BJ (cell line): ENCODE measurements at places on chromosomes 1 and 21. TPM values are rescaled to one million over a fixed set of nuclear protein-coding genes. Genes with fewer than 3 reads are reported as not detected.

- no peak for DNase-seq
Observed at GRCh38 chr1:228142155-228142691, 2.1 kb downstream of the GUK1 start.

DNA sequence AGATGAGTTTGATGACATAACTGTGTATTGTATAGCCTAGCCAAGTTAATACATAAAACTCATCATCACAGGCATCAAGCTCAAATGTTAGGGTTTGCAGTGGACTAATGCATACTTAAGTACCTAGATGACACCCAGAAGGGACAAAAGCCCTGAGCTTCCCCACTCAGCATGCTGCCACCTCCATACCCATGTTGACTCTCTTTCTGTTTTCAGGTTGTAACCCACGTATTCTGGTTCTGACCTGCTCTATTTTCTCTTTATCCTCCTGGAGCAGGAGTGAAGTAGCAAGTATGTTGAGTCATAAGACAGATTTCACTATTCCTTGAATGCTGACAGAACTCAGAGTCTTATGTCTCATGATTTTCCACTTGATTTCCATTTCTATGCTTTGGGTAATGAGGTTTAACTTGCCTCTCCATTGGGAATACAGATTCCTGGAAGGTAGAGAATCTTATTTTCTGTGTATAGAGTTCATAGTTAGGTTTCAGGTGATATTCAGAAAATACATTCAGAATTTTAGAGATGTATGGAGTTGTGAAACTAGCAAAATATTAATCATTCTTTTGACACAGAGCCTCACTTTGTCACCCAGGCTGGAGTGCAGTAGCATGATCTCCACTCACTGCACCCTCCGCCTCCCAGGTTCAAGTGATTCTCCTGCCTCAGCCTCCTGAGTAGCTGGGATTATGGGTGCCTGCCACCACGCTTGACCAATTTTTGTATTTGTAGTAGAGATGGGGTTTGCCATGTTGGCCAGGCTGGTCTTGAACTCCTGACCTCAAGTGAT lies 122.5 kb upstream of the KCNJ15 start:
- DNase-seq = no peak

PPIAL4G gene
- not detected in 2 replicates for polyA plus RNA-seq

- DNase-seq = no peak
Observed at GRCh38 chr1:211378844-211379243, 52.2 kb downstream of the TRAF5 start.

DNA sequence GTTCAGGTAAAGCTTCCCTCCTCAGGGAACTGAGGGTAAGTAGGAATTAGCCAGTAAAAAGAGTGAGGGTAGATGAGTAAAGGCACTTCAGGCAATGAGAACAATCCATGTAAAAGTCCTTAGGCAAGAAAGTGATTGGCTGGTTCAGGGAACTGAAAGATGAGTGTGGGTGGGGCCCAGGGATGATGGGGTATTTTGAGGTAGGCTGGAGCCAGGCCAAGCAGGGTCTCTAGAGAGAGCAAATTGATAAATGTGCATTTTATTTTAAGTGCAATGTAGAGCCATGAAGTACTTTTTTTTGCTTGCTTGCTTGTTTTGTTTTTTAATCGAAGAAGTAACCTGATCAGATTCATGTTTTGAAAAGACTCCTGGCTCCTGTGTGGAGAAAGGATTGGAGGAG lies 26.5 kb downstream of the OSBPL9 start:
- no peak for DNase-seq

- no peak for DNase-seq
Observed at GRCh38 chr1:183993132-183993531, 44.4 kb downstream of the COLGALT2 start.

GRCh38 chr1:185759061-185759460 lies 24.9 kb downstream of the HMCN1 start:
- DNase-seq = no peak

LCE1D gene
- not detected in 2 replicates for polyA plus RNA-seq

DNA sequence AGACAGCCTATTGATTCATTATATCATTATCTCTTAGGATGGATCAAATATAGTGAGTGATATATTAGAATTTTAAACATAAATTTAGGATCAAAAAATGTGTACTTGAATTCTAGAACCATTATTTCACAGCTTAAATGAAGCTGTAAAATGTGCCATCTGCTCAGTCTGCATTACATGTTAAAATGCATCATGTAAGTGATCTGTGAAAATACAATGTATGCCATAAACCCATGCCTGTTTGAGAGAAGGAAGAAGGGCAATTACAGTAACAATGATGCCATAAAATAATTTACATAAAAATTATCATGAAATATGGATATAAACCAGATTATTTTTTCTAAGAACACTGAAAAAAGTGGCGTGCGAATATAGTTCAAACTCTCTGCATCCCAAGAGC lies 1066.0 kb upstream of the ADGRL4 start:
- no peak for DNase-seq

DNA sequence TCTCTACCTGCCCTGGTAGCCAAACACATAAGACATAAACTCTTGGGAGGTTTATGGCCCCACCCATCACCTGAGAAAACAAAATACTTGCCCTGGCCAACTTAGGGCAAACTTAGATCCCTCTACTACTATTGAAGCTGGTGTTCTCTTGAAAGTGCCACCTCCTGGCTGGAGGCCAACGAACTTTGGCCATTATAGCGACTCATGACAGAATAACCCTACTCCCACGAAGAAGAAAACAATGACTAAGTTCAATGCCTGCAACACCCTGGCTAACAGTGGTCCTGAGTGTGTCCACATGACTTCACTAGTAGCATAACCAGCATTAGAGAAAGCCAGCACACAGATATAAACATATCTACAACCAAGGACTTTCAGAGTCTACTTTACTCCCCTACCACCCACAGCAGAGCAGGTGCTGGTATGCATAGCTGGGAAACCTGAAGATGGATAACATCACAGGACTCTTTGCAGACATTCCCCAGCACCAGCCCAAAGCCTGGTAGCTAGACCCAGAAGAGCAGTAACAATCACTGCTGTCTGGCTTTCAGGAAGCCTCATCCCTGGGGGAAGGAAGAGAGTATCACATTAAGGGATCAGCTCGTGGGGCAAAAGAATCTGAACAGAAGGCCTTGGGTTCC lies 81.0 kb downstream of the SLC30A10 start:
- DNase-seq = no peak

RAB25 gene
- polyA plus RNA-seq = not detected in 2 replicates

ANP32E gene
- polyA plus RNA-seq = 6.1 and 14.8 TPM in 2 replicates

GRCh38 chr1:228871314-228872061 lies 136.2 kb downstream of the RHOU start:
- DNase-seq = no peak

DNA sequence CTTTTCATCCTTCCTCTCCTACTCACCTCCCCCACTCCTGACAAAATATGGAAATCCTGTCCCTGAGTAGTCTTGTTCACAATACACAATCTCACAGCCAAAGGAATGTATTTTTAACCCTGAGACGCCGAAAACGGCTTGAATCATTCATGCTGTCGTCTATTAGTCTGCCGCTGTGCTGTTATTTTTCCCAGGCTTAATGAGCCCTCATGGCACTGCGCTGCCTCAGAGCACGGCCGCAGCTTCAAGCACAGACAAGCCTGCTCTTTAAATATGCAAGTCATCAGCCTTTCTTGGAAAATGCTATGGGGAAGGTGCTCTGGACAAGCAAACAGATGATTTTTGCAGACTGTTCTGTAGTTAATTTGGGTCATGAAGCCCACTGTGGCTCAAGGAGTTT lies 302.7 kb downstream of the DISC1 start:
- peak; percentile 41 for DNase-seq
